ENCODE measurements at places on chromosomes 1 and 21.
A peak's percentile ranks its signal among the peaks of the same experiment; 100 is the strongest.

DNA sequence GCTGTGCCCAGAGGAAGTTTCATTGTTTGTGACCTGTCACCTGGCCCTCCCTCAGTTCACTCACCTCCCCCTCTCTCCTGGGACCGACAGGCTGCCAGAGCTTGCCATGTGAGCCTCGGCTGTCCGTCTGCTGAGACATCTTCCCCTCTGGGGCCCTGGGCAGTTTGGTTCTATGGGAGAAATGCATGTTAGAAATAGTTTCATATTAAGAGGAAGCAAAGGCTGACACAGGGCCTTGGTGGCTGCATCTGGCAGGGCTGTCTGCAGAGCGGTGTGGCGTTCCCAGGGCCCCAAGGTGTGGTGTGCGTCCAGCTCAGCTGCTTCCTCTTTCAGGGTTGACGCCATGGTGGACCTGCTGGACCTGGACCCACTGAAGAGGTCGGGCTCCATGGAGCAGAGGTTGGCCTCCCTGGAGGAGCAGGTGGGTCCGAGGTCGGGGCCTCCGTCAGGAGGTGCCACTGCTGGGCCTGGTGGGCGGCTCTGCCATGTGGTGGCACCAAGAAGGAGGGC is 31.9 kb upstream of the LRRC3 start:
- DNase-seq = no peak

DNA sequence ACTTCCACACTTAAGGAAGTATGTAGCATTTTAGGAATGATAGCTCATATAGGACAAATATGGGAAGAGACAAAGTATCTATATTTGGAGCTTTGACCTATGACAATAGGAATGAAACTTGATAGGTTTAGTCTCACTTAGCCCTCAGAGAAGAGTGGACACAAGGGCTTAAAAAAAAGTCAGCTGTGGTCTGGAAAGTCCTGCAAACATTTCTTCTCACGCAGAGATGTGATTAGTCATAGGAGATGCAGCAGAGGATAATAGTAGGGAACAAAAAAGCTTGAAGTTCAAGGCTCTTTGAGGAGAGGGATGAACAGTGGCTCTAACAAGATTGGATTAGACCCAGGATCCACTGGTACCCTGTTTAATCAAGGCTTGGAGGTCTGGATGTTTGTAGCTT is 14.8 kb upstream of the RNF220 start:
- DNase-seq = no peak

DNA sequence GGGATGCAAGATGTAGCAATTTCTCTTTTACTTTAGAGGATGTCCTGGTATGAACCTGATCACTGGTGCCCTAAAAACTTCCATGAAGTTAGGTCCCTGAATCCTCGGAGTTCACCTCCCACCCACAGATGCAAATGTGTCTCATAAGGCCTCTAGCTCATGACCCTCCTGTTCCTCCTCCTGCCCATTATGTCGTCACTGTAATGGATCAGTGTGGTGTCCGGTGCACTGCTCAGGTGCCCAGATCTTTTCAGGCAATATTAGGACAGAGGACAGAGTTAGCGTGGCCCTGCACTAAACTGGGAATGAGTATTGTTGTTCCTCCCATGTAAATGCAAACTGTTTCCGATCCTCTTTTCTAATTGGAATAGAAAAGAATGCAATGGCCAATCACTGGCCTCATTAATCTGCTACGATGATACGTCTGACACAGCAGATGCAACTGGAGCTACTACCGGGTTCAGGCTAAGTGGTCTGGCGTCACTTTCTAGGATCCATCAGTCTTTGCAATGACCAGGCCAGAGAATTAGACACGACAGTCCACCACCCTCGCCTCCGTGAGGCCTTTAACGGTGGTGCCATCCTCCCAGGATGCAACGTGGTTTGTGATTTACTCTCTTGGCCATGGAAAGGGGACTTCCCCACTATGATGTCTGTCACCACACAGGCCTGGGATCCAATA is 3.4 kb upstream of the COL6A2 start:
- DNase-seq = no peak

DNA sequence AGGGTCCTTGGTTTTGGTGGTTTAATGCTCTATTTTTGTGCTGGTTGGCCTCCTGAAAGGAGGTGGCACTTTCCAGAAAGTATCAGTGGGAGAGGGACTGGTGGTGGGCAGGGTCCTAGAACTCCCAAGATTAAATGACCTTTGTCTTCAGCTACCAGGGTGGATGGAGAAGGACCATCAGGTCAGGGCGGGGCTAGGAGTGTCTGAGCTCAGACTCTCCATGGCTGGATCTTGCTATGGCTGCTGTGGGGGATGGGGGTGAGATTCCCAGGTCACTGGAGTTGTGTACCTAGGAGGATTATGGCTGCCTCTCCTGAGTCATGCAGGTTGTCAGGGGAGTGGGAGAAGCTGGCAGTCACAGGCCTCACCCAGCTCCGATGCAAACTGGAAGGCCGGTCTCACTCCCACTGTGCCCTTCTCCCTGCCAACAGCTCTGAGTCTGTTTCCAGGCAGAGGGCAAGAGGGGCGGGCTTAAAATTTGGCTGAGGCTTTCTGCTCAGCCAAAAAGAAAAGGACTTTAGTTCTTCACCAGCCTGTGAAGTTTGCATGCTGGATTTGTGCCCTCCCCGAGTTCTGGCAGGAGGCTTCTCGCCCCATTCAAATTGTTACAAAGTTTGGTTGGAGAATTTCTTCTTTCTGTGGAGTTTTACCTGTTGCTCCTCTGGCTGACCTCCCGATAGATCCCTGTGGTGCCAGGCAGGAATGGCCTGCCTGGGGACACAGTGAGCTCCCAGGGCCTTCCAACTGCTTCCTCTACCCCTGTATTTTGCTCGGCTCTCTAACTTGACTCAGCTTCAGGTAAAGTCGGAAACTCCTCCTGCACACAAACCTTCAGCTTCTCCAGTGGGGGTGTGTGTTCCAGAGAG is 13.1 kb upstream of the KYAT3 start:
- no peak for DNase-seq

DNA sequence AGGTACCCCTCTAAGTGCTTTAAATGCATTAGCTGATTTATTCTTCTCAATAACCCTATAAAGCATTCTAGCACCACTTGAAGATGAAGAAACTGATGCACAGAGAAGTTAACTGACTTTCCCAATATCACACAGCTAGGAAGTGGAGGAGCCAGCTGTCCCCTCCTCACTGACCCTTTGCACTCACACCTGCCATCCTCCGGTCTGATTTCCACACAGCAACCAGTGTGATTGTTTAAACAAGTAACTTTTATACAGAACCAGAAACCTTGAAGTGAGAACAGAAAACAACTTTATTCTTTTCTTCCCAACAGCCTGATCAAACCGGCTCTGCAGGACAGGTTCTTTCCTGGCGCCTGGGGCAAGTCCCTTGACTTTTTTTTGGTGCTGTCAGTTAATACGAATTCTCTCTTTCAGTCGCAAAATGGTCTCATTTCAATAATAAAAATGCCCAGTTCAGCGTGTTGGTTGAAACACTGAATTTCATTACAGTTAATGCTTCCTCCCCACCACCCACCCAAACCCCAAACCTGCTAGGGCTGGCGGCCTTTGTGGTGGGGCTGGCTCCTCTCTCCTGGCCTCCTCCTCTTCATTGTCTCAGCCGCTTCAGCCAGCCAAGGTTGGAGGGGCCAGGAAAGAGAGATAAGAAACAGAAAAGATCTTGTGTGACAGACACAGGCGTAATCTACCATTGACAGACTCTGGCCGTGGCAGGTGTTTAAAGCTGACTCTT is 26.4 kb upstream of the EEIG2 start:
- no peak for DNase-seq

- DNase-seq = no peak
These were observed 22.8 kb upstream of the PDE9A start for GRCh38 chr21:42630626-42631025.

DNA sequence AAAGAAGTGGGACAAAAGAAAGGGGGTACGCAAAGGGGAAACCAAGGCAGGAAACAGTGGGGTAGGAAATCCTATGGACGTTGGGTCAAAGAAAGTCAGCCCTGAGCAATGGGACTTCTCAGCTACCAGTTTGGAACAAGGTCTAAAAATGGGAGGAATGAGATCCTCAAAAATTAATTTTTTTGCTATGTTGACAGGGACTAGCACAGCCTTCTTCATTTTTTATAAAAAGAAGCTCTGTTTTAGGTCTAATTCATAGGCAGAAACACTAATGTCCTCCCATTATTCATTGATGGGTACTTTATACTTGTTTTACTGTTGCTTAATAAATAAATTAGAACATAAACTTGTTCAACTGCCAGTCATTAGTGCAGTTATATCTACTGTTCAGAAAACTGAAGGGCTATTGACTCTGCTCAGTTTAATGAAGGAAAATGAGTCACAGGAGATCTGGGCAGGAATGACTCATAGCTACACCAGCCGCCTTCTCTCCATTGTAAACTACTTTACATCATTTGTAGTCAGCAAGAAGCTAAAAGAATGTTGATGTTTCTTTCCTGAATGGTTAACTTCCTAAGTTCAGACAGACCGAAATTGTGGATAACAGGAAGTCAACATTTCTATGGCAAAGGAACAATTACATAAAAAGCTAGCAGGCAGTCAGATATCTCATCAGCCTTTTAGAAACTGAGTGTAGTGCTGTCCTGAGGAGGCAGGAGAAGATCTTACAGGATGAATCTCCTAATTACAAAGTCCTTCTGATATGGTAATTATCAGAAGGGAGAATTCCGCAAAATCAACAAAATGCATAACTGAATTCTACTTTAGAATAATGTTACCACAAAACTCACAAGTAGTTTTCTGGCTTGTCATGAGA is 356.4 kb upstream of the PKN2 start:
- DNase-seq = no peak

DNA sequence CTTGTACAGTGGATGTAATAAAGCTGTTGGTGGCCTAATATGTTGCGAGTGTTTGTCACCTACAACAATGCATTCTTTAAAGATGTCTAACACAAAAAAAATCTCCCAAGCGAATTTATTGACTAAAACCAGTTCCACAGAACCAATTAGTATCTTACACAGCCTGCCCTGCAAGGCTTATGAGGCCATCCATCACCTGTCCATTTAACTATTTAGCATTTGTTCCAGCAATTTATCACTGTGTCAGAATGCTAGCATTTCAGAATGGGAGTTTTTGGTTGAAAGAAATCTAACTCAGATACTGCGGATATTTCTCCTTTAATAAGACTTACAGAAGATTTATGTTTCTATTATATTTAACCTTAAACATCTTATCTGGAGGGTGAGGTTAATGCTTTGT is 831.1 kb upstream of the PRMT6 start:
- DNase-seq = no peak

DNA sequence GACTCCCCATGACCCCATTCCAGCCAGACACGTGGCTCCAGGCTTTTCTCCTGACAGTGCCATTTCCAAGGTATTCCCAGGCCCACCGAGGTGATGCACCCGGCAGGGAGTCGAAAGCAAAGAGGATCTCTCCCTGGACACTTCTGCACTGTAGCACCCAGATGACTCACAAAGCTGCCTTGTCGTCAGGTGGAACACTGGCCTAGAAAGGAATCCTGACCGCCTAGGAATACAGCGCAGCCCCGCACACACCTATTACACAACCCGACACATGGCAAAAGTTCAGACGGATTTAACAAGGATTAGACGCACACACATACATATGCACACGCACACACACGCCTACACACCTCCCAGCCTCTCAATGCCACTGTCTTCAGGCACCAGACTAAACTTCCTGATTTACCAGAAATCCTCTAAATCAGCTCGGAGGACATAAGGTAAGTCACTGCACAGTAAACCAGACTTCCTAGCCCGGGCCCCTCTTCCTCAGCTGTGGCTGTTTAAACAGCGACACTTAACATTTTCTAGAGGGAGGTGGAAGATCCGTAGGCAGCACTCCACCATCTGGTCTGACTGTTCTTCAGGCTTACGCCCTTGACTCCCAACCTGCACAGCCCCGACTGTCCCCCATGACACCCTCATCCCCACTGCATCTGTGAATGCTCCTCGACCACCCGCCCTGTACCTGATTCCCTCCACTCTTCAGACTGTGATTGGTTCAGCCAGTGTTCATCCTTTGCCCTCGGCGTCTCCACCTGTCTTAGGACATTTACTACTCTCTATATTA is 12.7 kb downstream of the FAM89A start:
- DNase-seq = no peak

DNA sequence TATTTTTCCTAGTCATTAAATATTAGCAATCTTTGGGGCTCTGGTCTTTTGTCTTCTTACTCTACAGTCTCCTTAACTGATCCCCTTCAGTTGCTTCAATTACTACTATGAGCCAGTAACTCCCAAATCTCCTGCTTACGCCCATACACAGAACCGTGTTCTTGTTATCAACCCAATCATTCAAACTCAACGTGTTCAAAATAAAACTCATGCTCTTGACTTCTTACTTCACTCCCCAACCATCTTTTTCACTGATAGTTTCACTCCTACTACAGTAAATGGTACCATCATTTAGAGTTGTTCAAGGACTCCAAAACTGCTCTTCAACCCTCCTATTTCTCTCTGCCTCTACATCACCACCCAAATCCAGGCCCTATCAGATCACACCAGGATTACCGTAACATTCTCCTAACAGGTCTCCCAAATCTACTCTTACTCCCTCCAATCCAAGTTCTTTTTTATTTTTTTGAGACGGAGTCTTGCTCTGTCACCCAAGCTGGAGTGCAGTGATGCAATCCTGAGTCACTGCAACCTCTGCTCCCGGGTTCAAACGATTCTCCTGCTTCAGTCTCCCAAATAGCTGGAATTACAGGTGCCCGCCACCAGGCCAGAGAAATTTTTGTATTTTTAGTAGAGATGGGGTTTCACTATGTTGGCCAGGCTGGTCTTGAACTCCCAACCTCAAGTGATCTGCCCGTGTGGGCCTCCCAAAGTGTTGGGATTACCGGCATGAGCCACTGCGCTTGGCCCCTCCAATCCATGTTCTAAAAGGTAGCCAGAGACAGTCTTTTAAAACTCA is 3.0 kb downstream of the YARS1 start:
- no peak for DNase-seq

GRCh38 chr1:113007706-113008364 is 51.8 kb upstream of the SLC16A1 start:
- DNase-seq = no peak

- DNase-seq = peak; percentile 80
These were observed 6.5 kb upstream of the PADI2 start for GRCh38 chr1:17125756-17126237.

GRCh38 chr1:10378081-10378841 is 20.6 kb upstream of the PGD start:
- DNase-seq = no peak

DNA sequence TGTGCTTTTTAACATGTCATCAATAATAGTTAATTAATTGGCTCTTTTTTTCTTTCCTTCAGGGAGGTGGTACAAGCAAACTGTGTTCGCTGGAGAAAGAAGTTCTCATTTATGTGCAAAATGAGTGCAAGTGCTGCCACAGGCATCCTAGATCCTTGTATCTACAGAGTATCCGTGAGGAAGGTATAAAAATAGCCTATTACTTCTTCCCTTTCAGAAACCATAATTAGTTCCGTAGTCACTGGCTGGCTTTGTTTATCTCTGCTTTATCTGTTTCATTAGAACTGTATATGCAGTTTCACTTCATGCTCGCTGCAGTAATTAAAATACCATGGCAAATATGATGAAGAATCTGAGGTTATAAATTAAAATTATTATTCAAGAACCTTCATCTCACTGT is 40.6 kb downstream of the EEIG2 start:
- DNase-seq = no peak

Measured in stimulated activated CD4-positive, alpha-beta T cell treated with anti-CD3 and anti-CD28 coated beads, Interleukin-1b, Interleukin-23, amount 100 ng/mL, for 48 hours (primary cell).